ENCODE measurements at places on chromosomes 7 and 10.

GRCh38 chr7:130268463-130269317, 2.0 kb downstream of the CPA2 start:
- no peak for DNase-seq

GRCh38 chr10:48470115-48470892, 134.6 kb downstream of the ARHGAP22 start:
- no peak for DNase-seq

GRCh38 chr7:80967917-80968297, 49.1 kb upstream of the SEMA3C start:
- DNase-seq = no peak

GRCh38 chr10:121710207-121710606, 112.0 kb upstream of the FGFR2 start:
- no peak for DNase-seq

DNA sequence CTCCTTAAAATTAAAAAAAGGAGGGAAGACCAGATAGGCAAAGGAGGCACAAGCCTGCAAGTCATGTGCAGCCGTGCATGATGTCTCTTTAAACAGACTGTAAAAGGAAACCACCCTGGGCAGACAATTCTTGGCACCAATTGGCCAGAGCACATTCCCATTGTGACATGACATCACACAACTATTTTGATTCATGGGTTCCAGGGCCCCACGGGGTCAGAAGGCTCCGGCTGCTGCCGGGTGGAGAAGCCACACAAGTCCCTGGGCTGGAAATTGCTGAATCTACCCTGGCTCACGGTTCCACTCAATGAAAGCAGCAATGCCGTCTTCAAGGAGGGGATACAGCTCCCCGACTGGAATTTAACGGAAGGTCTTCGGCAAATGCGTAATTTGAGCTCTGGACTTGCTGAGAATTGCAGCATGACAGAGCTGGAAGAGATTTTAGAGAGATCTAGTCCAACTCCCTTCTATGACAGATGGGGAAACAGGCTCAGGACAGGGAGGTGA, 140.5 kb downstream of the PRKAG2 start:
- peak; percentile 66 for DNase-seq

GRCh38 chr7:30171766-30172447, 37.1 kb downstream of the MTURN start:
- DNase-seq = no peak

- no peak for DNase-seq
These were observed 314.1 kb upstream of the C7orf33 start for GRCh38 chr7:148276314-148277041.

DNA sequence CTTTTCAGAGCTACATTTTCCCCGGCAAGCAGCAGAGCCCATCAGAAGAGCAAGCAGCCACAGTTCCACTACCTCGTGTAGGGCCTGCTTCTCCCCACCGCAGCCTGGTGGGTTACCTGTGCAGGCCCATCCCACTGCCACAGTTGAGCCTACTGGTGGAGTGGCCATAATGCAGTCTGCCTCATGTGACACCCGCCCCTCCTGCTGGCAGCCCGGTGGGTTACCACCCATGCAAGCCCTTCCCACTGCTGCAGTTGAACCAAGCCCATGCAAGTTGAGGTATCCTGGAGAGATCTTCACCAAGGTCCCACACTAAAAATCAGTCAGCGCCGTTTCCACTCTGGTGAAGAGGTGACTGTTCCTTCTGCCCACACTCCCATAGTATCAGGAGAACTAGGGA, 32.1 kb upstream of the CNNM1 start:
- DNase-seq = no peak

GRCh38 chr7:75842836-75843446, 29.3 kb upstream of the CCL24 start:
- no peak for DNase-seq
